Stimulated activated CD4-positive, alpha-beta T cell treated with anti-CD3 and anti-CD28 coated beads, Interleukin-4, amount 100 ng/mL, for 1 hour (primary cell): ENCODE measurements at places on chromosomes 2 and 18.

DNA sequence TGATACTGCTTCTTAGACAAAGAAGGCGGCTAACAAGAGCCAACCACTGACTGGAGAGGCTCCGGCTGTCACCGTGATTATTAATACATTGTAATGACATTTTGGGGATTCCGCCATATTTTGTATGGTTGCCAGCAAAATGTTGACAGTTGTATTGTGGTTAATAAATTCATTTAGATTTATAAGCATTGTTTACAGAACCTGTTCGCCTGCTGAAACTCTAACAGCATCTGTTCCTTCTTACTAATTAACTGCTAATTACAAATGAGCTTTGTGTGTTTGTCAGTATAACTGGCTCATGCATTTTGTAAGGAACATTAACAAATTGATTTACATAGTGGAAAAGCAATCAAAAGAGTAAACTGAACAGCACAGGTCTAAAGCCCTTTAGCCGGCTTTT, 332.4 kb downstream of the GBX2 start:
- DNase-seq, result no peak

DNA sequence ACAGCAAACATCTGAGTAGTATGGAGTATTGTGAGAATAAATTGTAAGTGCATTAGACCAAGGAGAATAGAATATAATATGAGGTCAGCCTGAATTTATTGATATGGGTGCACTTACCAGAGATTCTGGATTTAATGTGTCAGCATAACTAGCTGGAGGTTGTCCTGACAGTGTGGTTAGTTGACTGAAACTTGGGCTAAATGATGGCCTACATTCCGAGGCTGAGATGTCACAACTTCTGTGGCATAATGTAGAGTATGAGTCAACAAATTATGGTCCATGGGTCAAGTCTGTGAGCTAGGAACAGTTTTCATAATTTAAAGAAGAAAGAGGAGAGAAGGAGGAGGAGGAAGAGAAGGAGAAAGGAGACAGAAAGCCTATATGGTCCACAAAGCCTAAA, 127.6 kb downstream of the QPCT start:
- DNase-seq, result no peak

- DNase-seq, result no peak
These were observed 5.2 kb upstream of the C18orf63 start for GRCh38 chr18:74310411-74310810.

DNA sequence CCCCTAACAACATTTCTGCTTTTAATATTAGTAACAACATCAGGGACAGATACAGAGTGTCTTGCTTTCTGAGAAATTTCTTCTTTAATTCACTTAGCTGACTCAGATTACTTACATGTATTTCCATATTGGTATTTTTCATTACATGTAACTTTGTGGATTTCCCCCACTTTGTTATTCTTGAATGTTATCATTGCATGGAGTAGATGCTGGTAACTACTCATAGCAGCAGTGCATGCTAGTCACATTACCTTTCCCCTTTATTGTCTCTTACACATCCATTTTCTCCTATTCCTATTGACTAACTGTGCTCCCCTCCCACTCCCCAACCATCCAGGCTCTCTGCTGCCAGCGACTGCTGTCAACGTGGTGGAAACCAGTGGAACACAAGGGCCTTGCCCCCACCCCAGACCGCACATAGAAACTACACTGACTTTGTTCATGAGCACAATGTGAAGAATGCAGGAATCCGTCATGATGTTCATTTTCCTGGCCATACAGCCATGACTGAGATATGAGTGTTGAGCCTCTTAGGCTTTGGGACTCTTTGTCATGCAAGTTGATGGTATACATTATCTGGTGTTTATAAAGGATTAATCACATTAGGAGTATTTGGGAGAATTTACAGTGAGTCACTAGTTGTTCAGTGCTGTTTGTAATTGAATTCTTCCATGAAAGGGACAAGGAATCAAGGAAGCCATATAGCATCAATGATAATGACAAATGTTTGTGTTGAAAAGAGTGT, 91.0 kb downstream of the EPB41L5 start:
- no peak for DNase-seq

DNA sequence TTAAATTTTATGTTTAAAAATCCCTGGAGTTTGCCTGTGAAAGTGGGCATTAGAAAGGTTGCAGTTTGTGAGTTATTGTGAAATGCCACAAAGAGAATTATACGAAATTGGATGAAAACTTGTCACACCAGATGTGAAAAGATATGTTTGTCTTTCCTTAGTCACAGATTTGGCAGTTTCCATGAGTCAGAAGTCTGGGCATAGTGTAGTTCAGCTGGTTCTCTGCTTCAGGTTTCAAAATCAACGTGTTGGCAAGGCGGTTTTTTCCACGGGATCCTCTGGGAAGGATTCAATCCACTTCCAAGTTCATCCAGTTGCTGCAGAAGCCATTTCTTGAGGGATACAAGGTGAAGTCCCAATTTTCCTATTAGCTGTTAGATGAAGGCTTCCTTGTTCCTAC, 658.0 kb upstream of the CDH2 start:
- no peak for DNase-seq

DNA sequence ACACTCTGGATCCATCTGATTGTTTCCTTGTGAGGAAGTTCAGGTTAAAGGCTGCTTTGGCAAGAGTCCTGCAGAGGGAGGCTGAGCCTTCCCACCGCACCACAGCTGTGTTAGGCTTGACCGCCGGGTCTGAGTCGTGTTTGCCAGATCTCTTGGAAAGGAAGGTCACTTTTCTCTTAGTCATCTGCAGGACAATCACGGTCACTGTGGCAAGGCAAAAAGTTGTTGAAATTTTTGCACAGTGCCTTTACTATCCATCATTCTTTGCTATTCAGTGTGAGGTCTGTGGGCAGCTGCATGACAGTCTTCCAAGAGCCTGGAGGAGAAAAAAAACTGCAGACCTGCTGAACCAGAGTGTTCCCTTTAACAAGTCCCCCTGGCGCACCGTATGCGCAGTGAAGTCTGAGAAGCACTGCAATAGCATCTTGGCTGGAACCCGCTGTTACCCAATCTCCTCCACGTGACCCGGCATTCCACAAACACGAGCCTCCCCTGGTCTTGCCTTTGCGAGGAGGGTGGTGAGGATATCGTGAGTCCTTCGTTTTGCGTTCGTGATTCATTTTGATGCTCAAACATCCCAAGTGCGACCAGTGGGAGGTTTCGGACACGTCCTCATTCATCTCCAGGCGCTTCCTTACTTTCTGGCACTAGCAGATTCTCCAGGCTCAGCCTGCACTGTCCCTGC, 23.0 kb downstream of the BIN1 start:
- DNase-seq, result no peak

DNA sequence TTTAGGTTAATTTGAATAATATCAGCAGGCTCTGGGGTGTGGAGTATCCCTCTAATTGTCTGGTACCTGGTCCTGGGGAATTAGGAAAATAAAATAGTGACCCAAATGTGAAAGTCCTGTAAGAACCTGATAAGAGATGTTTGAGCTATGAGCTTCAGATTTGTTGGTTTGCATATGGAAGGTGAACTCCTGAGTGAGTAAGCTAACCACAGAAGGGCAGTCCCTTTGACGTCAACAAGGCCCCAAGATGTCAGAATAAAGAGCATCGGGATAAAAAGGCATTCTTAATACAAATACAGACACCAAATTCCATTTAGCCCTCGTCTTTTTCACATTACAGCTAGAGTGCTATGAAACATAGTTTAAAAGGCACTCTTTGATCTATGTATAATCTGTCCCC, 1366.3 kb upstream of the TMEFF2 start:
- DNase-seq, result no peak

- no peak for DNase-seq
These were observed 1026.7 kb upstream of the ACVR2A start for GRCh38 chr2:146818122-146818521.

DNA sequence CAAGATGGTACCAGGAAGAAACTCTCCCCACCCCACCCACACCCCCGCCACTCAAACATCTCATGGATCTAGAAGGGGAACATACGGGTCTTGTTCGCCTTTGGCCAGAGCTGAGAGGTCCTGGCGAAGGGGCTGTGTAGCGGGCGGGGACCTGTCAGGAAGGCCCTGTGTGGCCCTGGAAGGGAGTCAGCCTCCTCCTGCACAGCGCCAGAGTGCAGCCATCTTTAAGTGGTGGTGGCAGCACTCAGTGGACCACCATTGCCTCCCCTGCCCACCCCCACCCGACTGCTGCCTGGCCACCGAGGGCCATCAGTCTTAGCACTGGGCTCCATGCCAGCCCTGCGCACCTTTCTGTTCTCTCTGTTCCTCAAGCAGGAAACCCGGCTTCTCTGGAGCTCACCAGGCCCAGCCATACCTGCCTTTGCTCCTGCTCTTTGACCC, 11.6 kb upstream of the FAHD2A start:
- no peak for DNase-seq

DNA sequence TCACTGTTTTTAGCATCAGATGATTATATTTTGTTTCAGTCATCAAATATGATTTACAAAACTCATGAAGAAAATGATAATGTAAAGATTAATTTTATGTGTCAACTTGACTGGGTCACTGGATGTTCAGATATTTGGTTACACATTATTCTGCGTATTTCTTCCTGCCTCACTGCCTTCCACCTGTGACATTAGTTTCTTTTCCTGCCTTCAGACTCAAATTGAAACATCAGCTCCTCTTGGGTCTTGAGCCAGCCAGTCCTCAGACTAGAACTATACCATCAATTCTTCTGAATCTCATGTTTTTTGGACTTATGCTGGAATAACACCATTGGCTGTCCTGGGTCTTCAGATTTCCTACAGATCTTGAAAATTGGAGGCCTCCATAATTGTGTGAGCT, 96.7 kb downstream of the ZNF385B start:
- no peak for DNase-seq

DNA sequence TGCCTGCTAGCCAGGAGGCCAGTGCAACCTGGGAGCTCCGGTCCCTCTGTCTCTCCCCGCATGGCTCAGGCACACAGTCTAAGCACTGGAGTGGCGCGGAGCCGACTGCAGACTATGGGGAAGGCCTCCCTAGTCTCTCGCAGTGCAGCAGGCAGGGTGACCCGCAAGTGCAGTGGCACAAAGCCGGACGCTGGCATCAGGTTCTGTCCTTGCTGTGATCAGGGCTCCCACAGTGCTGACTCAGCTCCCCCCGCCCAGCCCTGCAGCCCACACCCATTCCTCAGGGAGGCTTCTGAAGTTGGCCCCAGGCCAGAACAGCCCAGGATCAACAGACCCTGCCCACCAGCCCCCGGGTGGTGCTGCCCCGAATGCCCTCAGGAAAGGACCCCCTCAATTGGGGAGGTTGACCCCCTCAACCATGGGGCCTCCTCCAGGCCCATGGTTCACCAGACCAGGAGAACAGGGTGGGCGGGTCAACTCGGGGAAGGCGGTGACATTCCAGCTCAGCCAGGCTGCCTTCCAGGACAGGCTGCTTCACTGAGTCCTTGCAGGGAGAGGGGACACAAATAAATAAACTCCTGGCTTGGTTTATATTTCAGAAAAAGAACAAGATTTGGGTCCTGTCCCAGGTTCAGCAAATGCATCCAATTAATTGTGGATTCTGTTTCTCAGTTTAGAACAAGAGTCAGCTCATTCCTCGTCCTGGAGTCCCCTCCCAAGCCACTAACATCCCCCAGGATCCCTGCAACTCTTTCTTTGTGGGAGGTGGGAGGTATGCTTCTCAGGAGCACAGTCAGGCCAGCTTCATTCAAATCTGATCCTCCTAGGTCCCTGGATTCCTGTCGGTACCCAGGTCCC, 12.2 kb downstream of the BIN1 start:
- no peak for DNase-seq

DNA sequence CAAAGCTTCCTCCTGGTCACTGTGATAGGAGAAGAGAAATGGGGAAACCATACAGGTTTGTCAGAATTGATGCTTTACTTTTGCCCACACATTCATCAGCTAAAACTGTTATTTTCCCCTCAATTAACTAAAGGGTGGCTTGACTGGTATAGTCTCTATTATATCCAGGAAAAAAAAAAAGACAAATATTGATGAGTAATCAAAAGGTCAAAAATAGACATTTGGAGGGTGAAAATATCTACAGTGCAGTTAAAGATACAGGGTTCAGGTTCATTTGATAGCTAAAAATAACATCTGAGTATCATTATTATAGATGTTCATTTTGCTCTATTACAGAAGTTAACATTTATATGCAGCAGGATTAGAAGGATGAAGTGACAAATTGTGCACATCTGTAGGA, 577.6 kb upstream of the FAM98A start:
- no peak for DNase-seq

DNA sequence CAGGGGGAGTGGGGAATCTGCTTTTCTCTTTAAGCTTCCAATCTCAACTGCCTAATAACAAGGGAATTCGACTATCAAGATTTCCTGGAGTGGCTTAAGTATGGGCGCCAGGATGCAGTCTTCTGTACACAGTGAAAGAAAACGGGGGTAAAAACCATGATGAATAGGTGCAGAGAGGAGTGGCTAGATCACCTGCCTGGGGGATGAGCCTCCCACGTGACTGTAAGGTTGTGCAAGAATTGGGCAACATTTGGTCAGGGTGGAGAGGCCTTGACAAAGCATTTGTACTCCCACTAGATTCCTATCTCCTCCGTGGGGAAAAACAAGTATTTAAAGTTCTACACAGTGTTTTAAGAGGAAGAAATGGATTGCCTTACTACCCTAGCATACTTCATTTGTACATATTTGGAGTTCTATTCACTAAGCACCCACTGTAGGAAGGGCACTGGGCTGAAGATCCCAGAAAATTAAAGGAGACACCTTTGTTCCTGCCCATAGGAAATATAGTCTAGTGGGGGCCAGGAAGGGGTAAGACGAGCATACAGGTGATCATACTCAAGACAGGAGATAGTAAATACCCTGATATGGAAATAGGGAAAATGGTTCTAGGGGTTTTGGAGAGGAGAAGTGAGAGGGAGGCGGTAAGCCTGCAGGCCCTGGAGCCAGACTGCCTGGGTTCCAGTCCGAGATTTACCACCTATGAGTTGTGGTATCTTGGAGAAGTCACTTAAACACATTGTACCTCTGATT, 29.2 kb downstream of the EPAS1 start:
- DNase-seq, result no peak

DNA sequence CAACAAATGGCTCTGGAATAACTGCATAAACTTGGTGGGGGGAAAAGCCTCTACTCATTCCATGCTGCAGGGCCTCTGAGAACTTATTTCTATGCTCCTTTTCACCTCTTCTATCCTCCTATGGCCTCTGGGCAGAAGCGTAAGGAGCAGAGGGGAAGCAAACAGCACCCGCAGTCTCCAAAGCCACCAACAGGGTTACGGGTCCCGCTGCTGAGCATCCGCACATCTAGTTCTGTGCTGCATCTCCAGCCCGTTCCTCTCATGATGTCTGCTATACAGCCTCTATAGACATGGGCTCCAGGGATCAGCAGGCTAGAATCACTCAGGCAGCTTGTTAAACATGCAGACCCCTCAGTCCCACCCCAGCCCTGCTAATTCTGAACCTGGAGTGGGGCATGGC, 25.9 kb downstream of the PSTPIP2 start:
- no peak for DNase-seq

GRCh38 chr2:197920088-197920487, 115.7 kb downstream of the PLCL1 start:
- no peak for DNase-seq

GRCh38 chr2:10498525-10499274, 50.6 kb upstream of the ODC1 start:
- DNase-seq, result no peak

GRCh38 chr2:149167941-149168340, 129.4 kb downstream of the LYPD6B start:
- DNase-seq, result no peak

GRCh38 chr2:195428673-195429072, 228.4 kb upstream of the SLC39A10 start:
- DNase-seq, result no peak
